ENCODE measurements at places on chromosomes 1 and 21. TPM values are rescaled to one million over a fixed set of nuclear protein-coding genes. Genes with fewer than 3 reads are reported as not detected.

- DNase-seq, result no peak
Observed at GRCh38 chr1:164611754-164612642, 53.0 kb downstream of the PBX1 start.

GRCh38 chr1:24454673-24455072, 39.1 kb downstream of the NIPAL3 start:
- DNase-seq, result no peak

DNA sequence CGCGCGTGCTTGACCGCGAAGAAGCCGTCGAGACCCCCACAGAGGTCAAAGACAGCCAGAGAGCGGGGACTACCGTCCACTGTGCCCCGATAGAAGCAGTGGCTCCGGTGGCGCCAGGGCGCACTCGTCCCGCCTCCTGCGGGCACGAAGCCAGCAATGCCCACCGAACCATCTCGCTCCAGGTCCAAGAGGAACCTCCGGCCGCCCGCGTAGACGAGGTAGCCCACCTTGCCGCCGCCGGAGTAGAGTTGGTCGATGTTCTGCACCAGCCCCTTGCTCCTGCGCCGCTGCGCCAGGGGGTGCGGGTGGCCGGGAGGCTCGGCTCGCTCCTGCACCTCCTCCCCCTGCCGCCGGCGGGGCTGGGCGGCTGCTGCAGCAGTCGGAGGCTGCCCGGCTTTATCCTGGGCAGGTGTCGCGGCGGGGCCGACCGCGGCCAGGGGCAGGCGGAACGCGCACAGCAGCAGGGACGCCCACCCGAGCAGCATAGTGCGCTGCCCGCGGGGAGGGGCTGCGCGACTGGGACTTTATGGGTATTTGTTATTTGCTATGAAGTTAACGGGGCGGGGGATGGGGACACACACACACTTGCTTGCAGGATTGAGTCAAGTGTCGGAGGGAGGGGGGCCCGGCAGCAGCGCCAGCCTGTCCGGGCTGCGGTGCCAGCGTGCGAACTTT, 844 bp downstream of the ADAMTS5 start:
- no peak for DNase-seq

DNA sequence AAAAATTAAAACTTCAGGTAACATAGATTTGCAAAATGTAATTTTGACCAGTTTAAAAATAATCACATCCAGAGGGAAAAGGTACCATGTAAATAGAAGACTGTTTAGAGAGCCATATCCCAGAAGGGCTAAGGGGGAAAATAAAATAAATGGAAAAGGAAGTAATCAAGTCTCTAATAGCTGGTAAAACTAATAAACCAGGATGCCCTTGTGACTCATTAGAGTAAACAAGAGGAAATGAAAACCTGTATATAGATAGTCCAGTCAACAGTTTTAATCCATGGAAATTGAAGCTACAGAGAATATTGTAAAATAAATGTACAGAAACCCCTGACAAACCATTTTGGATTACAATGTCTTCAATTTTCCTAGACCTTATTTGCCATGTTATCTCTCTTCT, 698.0 kb upstream of the RGS18 start:
- DNase-seq, result no peak

- DNase-seq, result no peak
Observed at GRCh38 chr1:59948990-59949389, 22.4 kb upstream of the CYP2J2 start.

- no peak for DNase-seq
Observed at GRCh38 chr1:147648933-147649332, 21.4 kb downstream of the ACP6 start.

DNA sequence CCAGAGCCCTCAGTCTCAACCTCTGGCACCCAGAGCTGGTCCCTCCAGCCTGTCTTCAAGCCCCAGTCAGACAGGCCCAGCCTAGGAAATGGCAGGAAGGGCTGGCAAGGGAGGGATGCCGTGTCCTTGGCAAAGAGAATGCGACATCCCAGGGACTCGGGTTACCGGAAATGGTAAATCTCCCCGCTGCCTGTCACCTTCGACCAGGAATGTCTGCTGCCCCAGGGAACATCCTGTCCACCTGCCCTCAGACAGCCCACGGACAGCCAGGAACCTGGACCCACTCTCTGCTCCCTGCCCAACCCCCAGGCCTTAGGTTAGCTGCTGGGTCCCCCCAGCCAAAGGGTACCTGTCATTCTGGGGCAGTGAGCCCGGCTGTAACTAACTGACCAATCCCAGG, 23.9 kb downstream of the HSPG2 start:
- no peak for DNase-seq

DNA sequence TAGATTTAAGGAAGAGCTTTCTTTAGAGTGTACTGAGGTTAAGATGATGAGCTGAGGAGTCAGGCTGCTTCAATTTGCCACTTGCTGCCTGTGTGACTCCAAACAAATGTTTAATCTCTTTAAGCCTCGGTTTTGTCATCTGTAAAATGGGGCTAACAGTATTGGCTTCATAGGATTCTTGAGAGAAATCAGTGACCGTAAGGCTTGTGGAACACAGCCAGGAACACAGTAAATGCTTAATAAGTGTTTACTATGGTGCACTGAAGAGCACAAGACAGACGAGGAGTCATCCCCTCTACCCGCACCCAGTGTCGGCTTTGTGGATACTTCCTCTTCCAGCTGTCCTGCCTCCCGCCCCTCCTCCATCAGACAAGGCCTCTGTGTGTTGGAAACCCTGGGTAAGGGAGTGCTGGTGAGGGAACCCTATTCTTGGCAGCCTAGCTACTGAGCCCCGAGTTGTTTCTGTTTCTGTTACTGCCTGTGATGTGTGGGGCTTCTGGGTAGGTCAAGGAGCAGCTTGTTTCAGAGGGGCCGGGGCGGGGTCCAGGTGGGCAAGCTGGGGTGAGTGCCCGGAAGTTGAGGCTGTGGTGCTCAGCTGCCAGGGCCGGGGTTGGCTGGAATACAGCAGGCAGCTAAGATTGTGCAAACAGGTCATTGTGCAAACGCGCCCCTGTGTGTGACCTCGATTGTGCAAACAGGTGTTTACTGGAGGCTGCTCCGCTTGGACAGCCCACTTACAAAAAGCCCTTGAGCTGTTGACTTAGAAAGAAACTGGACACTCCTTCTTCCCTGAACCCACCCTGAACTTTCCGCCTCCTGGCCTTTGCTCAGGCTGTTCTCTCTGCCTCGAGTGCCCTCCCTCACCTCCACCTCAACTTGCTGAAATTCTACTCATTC, 4.0 kb upstream of the CSF3R start:
- DNase-seq, result no peak

GRCh38 chr1:209349363-209350308, 233.9 kb upstream of the CAMK1G start:
- DNase-seq, result no peak

GRCh38 chr21:29184037-29184436, 53.6 kb downstream of the MAP3K7CL start:
- no peak for DNase-seq

DNA sequence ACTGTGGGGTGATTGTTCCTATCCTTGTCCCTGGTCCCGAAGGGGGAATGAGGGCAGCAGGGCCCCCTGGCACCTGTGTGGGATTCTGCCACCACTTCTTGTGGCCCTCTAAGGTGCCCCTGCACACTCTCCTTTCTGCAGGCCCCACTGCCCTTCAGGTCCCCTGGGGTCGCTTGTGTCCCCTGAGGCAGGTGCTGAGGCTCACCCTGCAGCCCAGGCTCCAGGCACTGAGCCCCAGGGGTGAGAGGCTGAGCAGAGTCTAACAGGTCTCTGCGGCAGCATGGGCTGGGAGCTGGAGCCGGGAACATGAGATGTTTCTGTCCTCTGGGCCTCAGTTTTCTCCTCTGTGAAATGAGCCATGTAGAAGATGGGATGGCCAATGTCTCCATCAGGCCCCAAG, 211.0 kb upstream of the VAMP3 start:
- no peak for DNase-seq

DNA sequence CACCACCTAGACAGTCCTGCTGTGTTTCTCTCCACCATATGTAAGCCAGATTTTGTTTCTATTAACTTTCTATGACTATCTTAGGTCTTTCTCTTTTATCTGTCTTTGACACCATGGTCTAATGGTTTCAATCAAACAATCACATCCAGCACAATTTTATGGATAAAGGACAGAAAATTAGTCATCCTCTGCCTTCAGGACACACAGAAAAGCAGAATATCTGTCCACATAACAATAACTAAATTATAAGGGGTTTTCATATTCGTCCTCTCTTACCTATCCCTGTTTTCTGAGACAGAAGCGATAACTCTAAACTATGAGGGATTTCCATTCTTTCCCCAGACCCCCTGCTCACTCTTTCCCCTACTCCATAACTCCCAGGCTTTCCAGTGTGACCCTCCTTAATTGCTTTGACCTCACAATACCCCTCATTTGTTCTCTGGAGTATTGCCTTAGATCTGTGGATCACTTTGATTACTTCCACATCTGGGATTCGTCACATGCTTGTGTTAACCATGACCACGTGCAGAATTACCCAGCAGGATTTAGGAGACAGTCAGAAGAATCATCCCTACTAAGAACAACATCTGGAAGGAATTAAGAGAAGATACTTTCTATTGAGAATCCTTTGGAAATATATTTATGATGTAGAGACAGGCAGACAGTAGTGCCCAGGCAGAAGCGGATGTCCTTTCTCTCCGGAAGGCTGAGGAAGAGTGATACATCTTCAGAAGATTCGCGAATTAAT, 108.2 kb upstream of the GREM2 start:
- DNase-seq, result no peak

GRCh38 chr1:183982172-183982963, 55.2 kb downstream of the COLGALT2 start:
- no peak for DNase-seq

GRCh38 chr1:101194746-101195145, 42.1 kb upstream of the S1PR1 start:
- no peak for DNase-seq

GRCh38 chr1:243496187-243496646, 240.4 kb downstream of the SDCCAG8 start:
- no peak for DNase-seq

DNA sequence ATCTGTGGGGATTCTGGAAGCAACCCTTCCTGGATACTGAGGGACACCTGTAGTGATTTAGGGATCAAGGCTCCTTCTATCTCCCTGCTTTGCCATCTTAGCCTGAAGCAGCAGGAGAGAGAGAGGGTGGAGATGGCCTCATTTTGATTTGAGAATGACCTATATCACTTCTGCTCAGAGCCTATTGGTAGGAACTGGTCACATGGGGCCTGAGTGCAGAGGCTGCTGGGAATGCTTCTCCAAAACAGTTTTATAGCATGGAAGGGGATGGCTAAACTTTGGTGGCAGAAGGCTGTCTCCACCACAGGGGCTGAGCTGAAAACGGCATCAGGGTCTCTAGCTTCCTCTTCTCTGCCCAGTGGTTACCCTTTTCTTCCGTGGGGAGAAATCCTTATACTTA, 105.8 kb downstream of the TBX19 start:
- no peak for DNase-seq

DNA sequence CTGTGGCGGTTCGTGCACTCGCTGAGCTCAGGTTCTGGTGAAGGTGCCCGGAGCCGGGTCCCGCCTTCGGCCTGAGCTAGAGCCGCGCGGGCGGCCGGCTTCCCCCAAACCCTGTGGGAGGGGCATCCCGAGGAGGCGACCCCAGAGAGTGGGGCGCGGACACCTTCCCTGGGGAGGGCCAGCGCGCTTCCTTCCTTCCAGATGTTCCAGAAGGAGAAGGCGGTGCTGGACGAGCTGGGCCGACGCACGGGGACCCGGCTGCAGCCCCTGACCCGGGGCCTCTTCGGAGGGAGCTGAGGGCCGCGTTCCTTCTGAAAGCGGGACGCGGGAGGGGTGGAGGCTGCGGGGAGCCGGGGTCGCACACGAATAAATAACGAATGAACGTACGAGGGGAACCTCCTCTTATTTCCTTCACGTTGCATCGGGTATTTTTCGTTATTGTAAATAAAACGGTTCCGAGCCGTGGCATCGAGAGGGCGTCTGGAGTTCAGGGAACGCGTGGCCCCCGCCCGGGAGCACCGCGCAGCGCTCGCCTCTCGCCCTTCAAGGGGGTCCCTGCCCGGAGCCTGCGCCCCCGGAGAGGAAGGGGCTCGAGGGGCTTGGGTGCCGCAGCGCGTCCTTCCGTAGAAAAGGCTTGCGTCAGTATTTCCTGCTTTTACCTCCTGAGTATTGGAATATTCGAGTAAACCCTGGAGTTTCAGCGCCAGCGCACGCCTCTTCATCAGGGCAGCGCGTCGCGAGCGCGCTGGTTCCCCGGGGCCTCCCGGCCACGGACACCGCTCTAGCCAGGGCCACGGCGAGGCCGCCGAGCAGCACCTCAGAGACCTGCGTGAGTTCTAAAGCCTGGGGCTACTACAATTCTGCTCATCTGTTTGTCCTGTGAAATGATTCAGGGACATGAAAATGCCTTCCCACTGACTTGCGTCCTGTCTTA, 11.5 kb downstream of the YBEY start:
- DNase-seq, result no peak

GRCh38 chr1:9441451-9442133, 97.7 kb upstream of the SLC25A33 start:
- DNase-seq, result peak; percentile 73

- no peak for DNase-seq
Observed at GRCh38 chr1:204703268-204703664, 17.7 kb upstream of the LRRN2 start.

DNA sequence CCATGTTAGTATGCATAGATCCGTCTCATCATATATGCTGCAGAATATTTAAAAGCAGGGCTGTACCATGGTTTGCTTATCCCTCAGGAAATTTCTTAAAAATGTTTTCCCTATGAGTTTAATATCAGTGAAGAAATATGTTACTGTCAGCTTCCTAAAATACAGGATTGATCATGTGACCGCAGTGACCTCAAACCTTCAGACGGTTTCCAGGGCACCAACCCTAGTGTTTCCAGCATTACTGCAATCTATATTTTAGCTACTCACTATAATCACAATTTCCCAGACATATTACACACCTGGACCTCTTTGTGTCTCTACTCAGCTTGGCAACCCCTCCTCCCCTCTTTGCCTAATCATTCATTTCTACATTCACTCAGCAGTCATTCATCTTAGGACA, 7.7 kb upstream of the SDHB start:
- DNase-seq, result no peak

- no peak for DNase-seq
Observed at GRCh38 chr1:71304125-71304524, 223.3 kb upstream of the ZRANB2 start.

DNA sequence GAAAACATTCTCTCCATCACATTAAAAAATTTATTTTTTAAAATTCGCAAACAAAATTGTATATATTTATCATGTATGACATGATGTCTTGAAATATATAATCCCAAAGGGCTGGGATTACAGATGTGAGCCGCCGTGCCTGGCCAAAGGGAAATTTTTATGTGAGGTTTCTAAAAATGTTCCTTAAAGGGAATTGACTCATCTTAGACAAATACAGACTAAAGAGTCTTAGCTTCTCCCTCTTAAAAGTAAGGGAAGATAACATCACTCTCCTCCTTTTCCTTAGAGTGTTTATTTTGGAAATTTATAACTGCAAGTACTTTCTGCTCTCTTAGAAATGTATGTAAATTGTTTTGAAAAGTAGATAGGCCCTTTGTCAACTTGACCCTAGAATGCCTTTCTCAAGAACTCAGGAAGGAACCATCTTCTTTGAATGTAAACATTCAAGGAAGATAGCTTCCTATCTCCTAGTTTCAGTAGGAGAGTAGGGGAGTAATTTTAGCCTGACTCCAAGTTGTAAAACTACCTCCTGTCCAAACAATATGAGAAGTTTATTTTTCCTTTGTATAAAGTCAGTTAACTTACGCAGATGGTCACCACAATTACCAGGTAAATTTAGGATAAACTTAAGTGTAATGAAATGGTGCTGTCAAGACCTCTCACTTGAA, 59.5 kb downstream of the C21orf91 start:
- no peak for DNase-seq

The RGS4 gene
- total RNA-seq, result not detected

The OR14K1 gene
- total RNA-seq, result 0.57 TPM

The TPTE gene
- total RNA-seq, result not detected

Measured in suprapubic skin (tissue), 4 donors.